ENCODE measurements at places on chromosomes 6 and 20.

- DNase-seq: no peak
These were observed 80.0 kb downstream of the AKAP7 start for GRCh38 chr6:131215219-131215618.

- no peak for DNase-seq
These were observed 56.4 kb upstream of the MTRF1L start for GRCh38 chr6:153058909-153059308.

DNA sequence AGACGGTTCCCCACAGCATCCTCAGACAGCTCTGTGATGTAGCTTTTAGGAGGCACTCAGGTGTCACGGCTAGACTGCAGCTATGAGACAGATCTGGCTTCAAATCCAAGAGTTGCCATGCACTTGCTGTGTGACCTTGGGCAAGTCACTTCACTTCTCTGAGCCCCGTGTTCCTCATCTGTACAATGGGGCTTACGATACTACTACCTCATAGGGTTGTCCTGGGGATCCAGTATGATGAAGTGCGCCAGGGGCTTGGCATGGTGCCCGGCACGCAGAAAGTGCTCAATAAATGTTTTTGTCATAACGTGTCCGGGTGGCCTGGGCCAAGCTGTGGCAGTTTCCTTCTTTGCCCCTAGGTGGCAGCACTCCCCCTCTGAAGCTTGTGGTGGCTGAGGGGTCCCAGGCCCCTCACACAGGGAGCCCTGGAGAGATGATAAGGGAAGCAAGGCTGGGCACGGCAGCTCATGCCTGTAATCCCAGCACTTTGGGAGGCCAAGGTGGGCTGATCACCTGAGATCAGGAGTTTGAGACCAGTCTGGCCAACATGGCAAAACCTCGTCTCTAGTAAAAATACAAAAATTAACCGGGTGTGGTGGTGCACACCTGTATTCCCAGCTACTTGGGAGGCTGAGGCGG is 19.1 kb upstream of the CHMP4B start:
- no peak for DNase-seq

DNA sequence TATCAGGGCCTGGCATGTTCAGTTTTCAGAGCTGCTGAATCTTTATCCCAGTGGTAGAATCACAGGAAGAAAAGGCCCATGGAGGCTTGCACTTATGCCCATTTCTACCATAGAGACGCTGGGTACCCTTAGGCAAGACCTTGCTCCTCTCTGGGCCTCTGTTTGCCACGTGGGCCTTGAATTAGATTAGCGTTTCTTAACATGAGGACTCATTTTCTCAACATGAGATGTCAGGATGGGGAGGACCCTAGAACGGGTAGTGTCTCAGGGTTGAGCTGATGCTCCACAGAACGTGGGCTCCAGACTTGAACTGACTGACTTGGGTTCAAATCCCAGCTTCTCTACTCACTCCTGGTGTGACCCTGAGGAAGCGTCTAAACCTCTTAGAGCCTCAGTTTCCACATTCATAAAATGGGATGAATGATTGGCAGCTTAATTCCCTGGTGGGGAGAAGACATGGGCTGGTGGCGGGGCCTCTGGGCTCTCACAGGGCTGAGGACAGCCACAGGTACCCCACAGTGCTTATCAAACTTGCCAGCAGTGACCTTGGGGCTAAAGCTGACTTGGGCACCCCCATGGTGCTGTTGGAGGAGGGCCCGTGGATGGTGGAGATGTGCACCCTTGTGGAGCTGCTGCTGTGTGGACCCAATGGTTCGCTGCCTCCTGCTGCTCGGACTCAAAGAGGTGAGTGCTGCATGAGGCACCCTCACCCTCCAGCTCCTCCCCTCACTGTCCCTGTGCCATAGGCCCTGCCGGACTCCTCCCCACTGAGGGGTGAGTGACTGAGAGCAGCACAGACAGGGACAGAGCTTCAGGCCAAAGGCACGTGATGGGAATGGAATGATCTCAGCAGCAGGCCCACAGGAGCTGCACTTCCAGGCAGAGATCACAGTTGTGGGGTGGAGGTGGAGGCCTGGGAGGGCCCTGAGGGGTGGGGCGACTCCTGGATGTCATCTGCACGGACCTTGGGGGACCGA is 28.2 kb downstream of the SUN5 start:
- DNase-seq: no peak

GRCh38 chr6:168039849-168040248 is 39.2 kb downstream of the FRMD1 start:
- no peak for DNase-seq

- DNase-seq: no peak
These were observed 8.6 kb downstream of the HS3ST5 start for GRCh38 chr6:114334237-114334636.

DNA sequence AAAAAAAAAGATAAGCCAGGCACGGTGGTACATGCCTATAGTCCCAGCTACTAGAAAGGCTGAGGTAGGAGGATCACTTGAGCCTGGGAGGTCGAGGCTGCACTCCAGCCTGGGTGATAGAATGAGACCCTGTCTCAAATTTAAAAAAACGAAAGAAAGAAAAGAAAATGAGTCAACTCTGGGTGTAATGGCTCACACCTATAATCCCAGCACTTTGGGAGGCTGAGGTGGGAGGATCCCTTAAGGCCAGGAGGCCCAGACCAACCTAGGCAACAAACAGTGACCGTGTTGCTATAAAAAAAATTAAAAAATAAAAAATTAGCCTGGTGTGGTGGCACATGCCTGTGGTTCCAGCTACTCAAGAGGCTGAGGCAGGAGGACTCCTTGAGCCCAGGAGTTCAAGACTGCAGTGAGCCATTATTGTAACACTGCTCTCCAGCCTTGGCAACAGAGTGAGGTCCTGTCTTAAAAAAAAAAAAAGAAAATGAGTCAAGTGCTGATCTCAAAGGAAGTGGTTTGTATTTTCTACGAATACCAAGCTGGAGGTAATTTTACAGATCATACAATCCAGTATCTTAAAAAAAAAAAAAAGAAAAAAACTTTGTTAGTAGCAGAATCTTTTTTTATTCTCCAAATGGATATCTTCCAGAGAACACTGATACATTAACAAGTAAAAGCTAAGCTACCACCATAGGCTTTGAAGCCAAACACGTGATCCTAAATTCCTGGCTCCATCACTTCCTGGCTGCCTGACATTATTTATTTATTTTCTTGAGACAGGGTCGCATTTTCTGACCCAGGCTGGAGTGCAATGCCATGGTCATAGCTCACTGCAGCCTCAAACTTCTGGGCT is 5.7 kb downstream of the COMMD7 start:
- no peak for DNase-seq

DNA sequence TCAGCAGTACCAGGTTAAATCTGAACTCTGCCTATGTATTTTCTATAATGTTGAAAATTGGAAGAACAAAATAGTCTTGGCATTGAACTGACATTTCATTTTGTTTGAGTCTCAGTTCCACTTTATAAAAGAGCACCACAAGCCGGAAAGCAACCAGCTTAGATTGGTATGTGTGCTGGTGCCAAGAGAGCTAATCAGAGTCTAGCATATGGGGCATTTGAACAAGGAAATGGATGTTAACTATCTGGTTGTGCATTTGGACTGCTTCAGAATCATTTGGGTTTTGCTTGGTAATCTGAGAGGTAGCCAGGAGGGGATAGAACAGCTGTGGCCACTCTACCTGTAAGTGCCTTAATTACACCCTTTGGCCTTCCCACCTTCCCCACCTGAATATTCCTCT is 184.8 kb downstream of the GRIK2 start:
- no peak for DNase-seq

DNA sequence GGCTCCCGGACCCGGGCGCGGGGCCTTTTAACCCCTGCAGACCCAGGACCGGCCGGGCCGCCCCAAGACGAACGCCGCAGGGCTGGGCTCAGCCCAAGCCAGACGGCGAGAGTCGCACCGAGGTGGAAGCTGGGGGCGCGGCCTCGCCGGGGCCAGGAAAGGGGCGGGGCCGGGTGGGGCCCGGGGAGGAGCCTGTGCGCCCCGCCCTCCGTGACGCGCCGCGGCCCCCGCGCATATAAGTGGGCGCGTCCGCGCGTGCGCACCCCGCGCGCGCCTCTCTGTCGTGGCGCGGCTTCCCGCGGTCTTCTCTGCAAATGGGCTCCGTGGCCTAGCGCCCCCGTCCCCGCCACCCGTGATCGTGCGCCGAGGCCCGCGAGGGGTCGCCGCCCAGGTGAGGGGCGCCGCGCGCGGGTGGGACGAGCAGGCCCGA is at the start of gene PPDPF:
PPDPF (plus strand) TSS at position 262 of the 430 bp plus-strand sequence. CDS start 544 bp downstream, outside the sequence.
- DNase-seq: no peak

DNA sequence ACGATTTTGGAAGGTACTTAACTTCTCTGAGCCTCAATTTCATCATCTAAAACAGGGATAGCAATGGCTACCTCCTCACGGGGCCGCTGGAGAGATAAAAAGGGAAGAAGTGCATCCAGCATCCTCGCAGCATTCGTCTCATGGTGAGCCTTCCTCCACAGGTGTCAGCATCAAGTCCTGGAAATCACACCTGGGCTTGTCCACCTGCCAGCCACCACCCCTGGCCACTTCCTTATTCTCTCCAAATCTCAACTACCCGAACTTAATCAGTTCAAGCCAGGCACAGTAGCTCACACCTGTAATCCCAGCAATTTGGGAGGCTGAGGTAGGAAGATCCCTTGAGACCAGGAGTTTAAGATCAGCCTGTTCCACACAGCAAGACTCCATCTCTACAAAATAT is 234.5 kb downstream of the LY86 start:
- no peak for DNase-seq

- no peak for DNase-seq
These were observed 15.6 kb downstream of the SLC13A3 start for GRCh38 chr20:46635514-46636136.

- no peak for DNase-seq
These were observed 61.7 kb upstream of the EYA4 start for GRCh38 chr6:133179481-133179880.

DNA sequence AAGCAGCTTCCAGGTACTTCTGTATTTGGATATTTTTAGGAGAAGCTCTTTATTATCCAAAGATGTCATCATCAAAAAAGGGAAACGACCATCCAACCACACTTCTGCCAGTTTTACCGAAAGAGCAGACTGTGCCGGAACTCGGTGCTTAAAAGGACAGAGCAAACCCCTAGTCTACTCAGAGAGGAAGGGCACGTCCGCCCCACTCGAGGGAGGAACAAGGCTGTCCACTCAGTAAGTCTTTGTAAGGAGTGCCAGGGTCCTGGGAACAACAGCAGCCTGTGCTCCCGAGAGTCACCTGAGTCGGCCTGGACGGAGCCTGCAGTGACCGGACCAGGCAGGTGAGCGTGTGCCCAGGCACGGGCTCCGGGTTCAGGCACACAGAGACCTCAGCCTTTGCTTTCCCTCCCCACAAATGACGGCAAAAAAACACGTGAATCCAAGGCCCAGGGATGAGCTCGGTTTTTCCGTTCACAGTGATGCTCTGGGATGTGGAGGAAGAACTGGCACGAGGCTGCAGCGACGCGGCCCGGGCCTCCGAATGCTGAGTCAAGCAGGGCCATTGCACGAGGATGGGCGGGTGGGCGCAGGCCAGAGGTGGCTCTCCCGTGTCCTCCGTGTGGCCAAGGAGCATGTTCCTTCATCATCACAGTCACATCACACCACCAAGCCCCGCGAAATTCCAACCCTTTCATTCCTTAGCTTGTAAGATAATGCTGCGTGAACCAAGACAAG is 17.4 kb upstream of the SLCO4A1 start:
- DNase-seq: no peak

DNA sequence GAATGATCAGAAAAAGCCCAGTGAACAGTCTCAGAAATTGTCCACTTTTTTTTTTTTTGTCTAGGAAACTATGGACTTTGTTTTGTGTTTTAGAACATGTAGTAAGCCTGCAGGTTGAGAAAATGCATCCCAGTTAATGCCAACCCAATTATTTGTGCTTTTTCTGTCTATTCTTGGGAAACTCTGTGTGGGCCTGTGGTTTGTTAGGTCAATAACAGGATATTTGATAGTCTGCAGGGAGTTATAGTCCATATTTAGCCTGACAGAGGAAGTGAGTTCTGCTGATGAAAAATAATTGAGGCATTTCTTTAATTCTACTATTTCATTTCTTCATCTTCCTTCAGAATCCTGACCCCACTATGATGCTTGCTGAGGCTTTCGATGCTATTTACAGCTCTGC is 154.0 kb upstream of the LAMP5 start:
- no peak for DNase-seq

DNA sequence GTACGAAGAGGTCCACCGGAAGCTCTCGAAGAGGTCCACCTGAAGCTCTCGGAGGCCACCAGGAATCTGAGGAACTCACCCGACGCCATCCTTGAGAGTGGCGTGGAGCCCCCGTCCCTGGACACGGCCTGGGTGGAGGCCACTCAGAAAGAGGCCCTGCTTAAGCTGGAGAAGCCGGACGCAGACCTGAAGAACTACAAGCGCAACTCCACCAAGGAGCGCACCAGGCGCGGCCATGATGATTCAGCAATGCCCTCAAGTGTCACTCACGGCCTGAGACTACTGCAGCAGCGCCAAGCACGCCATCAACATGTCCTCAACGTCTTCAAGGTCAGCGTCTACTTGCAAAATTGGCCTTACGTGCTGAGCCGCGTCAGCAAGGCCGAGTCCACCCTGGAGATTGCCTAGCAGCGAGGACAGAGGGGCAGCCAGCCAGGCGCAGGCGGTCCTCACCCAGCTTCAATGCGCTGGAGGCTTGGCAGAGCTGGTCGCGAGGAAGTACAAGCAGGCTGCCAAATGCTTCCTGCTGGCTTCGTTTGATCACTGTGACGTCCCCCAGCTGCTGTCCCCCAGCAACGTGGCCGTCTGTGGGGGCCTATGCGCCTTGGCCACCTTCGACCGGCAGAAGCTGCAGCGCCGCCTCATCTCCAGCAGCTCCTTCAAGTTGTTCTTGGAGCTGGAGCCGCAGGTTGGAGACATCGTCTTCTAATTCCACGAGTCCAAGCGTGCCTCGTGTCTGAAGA is 7.7 kb upstream of the GJA10 start:
- no peak for DNase-seq

DNA sequence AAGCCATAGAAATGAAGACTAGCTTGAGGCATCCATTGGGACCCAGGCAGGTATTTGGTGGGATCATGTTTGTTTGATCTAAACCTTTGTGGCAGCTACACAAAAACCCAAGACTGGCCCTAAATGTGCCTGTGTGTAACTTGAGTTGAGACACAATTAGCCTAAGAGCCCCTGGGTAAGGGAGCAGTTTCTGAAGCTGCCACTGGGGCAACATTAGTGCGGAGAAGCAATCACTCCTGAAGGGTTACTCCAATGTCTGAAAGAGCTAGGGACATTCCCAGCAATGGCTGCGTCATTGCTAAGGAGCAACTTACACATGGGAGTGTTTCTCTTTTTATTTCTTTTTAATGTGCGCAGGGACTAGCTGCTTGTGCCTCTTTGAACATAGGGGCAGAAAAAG is 67.9 kb upstream of the EEF1E1 start:
- no peak for DNase-seq

DNA sequence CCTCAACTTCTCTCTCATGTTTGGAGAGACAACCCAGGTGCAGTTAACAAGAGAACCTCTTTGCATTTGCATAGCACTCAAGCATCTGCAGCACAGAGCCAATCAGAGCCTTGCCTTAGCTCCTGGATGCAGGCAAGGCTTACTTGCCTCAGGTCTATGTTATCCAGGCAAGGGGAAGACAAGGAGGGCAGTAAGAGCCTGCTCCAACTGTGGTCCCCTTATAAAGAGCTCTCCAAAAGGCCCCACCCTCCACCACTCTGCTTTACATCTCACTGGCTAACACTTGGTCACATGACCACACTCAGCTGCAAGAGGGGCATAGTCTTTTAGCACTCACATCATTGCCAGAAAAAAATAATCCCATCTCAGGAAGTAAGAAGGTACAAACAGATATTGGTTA is 540.0 kb downstream of the PTPRT start:
- DNase-seq: no peak

- no peak for DNase-seq
These were observed 83.4 kb downstream of the EYA2 start for GRCh38 chr20:46977909-46978588.

GRCh38 chr20:21302664-21303060 is 469 bp upstream of the XRN2 start:
- no peak for DNase-seq
